ENCODE measurements at places on chromosomes 13 and 19. TPM values are rescaled to one million over a fixed set of nuclear protein-coding genes. Genes with fewer than 3 reads are reported as not detected.
A peak's percentile ranks its signal among the peaks of the same experiment; 100 is the strongest.

DNA sequence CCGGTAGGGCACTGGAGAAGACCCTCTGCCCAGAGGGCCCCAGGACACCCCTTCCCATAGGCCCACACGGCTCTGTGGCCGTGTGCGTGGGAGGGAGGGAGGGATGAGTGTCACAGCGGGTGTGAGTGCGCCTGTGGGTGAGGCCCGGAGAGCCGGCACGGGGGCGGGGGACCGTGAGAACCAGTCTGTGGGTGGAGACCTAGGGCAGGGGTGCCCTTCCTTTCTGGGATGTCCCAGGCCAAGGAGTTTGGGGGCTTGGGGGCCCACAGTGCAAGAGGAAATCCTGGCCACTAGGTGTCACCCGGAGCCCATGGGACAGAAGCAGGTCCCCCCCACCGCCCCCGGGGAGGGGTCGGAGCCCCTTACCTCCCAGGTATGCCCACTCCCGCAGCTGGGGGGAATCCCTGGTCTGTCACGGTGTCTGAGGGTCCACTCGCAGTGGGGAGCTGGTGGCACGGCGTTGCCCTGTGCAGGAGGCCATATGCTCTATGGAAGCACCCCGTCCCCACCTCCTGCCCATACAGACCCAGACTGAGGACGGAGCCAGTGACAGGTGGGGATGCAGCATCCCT is 16.0 kb upstream of the SLC7A10 start:
- no peaks in the 10 kb centered on the region for H3K4me1 ChIP-seq
- DNase-seq = no peak
- H3K4me3 ChIP-seq = no peak overlapping the region
- H3K27me3 ChIP-seq = peaks cover 19% of the 10 kb centered on the region
- H3K27ac ChIP-seq = no peak overlapping the region

- no peaks in the 10 kb centered on the region for H3K36me3 ChIP-seq
- H3K4me3 ChIP-seq = peak overlapping the region; percentile 37
- H3K27me3 ChIP-seq = no peaks in the 10 kb centered on the region
- H3K4me1 ChIP-seq = peaks cover 34% of the 10 kb centered on the region
- DNase-seq = no peak
Observed at GRCh38 chr19:1944088-1944915, 3.3 kb downstream of the CSNK1G2 start.

NLRP7 gene
- not detected for total RNA-seq

- no peaks in the 10 kb centered on the region for H3K36me3 ChIP-seq
- H3K4me1 ChIP-seq = no peaks in the 10 kb centered on the region
- no peaks in the 10 kb centered on the region for H3K27me3 ChIP-seq
- no peak for DNase-seq
- H3K27ac ChIP-seq = no peak overlapping the region
Observed at GRCh38 chr13:65093357-65093756, 2136.8 kb downstream of the PCDH9 start.

DNA sequence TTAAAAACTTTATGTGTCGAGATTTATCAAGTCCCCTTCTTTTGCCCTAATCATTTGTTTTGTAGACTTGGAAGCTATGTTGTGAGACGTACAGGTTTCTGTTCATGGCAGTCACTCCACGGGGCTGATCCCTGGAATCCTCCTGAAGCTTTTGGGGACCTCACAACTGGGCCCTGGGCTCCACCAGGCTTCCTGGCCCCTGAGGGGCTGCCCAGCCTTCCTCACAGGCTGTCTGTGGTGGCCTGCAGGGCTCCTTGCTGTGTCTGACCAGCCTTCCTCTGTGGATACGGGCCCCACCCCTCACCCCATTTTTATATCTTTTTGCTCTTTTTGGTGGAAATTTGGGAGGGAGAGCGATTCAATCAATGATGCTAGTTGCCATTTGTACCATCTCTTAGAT is 38.1 kb downstream of the CHST8 start:
- no peaks in the 10 kb centered on the region for H3K4me1 ChIP-seq
- H3K4me3 ChIP-seq = no peak overlapping the region
- no peak for DNase-seq
- H3K27me3 ChIP-seq = no peaks in the 10 kb centered on the region
- H3K27ac ChIP-seq = no peak overlapping the region

DNA sequence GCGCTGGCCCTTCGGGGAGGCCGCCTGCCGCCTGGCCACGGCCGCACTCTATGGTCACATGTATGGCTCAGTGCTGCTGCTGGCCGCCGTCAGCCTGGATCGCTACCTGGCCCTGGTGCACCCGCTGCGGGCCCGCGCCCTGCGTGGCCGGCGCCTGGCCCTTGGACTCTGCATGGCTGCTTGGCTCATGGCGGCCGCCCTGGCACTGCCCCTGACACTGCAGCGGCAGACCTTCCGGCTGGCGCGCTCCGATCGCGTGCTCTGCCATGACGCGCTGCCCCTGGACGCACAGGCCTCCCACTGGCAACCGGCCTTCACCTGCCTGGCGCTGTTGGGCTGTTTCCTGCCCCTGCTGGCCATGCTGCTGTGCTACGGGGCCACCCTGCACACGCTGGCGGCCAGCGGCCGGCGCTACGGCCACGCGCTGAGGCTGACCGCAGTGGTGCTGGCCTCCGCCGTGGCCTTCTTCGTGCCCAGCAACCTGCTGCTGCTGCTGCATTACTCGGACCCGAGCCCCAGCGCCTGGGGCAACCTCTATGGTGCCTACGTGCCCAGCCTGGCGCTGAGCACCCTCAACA is 1.2 kb downstream of the F2RL3 start:
- H3K4me3 ChIP-seq = no peak overlapping the region
- peaks cover 20% of the 10 kb centered on the region for H3K27me3 ChIP-seq
- no peaks in the 10 kb centered on the region for H3K36me3 ChIP-seq
- H3K27ac ChIP-seq = no peak overlapping the region
- DNase-seq = no peak

CUL4A gene
- 71.4 TPM for total RNA-seq

GRCh38 chr13:38979891-38980749 is 10.5 kb downstream of the STOML3 start:
- H3K4me3 ChIP-seq = no peak overlapping the region
- no peak for DNase-seq
- H3K36me3 ChIP-seq = peaks cover 4% of the 10 kb centered on the region
- peaks cover 34% of the 10 kb centered on the region for H3K27me3 ChIP-seq
- no peaks in the 10 kb centered on the region for H3K4me1 ChIP-seq
- H3K27ac ChIP-seq = no peak overlapping the region

PSG7 gene
- total RNA-seq = not detected

DNA sequence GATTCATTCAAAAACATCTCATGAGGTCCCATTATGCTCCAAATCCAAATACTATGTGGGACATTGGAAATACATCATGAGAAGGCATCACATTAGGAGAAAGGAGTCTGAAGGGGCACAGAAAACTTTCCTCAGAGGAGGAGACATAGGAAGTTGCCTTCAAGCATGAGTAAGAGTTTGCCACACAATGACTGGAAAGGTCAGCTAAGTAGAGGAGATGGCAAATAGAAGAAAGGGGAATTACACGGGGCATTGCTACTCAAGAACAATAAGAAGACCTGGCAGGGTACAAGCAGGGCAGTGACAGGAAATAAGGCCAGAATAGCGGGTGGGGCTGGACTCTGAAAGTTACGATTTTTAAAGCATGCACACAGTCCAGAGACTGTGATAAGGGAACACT is 231.6 kb downstream of the SPRY2 start:
- H3K27ac ChIP-seq = no peak overlapping the region
- H3K36me3 ChIP-seq = no peaks in the 10 kb centered on the region
- DNase-seq = no peak

GRCh38 chr13:93959796-93960533 is 519.5 kb downstream of the DCT start:
- DNase-seq = no peak
- H3K4me1 ChIP-seq = no peaks in the 10 kb centered on the region
- H3K36me3 ChIP-seq = no peaks in the 10 kb centered on the region
- H3K27me3 ChIP-seq = peaks cover 5% of the 10 kb centered on the region
- H3K4me3 ChIP-seq = no peak overlapping the region

DNA sequence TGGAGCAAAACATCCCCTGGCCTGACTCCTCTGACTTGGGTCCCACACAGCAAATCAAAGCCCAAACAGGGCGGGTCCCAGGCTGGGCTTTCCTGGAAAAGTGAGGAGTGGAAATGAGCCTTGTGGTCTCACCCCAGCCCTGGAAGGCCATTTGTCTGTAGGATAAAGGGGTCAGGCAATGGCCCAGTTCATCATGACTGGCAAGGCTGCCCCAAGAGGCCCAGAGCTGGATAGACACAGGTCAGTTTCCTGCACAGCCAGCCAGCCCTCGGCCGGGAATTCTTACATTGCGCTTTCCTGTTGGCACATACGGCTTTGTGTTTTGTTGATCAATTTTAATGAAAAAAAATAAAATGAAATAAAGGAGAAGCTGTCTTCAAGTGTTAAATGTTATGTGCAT is 174.3 kb downstream of the TSHZ3 start:
- H3K36me3 ChIP-seq = no peaks in the 10 kb centered on the region
- H3K27me3 ChIP-seq = peaks cover 57% of the 10 kb centered on the region
- H3K27ac ChIP-seq = no peak overlapping the region
- no peak overlapping the region for H3K4me3 ChIP-seq
- no peaks in the 10 kb centered on the region for H3K4me1 ChIP-seq

- H3K27ac ChIP-seq = no peak overlapping the region
- peaks cover 5% of the 10 kb centered on the region for H3K4me1 ChIP-seq
- no peak for DNase-seq
- peaks cover 21% of the 10 kb centered on the region for H3K27me3 ChIP-seq
Observed at GRCh38 chr13:24085662-24086061, 74.9 kb upstream of the SPATA13 start.

COX7A1 gene
- not detected for total RNA-seq

GRCh38 chr13:108959234-108959633 is 329.8 kb downstream of the MYO16 start:
- H3K27ac ChIP-seq = no peak overlapping the region
- H3K4me1 ChIP-seq = no peaks in the 10 kb centered on the region
- no peak for DNase-seq
- H3K36me3 ChIP-seq = no peaks in the 10 kb centered on the region
- no peak overlapping the region for H3K4me3 ChIP-seq
- H3K27me3 ChIP-seq = peaks cover 24% of the 10 kb centered on the region

- H3K27ac ChIP-seq = peak overlapping the region; percentile 26
- H3K27me3 ChIP-seq = no peaks in the 10 kb centered on the region
- peaks cover 12% of the 10 kb centered on the region for H3K36me3 ChIP-seq
- no peaks in the 10 kb centered on the region for H3K4me1 ChIP-seq
- DNase-seq = no peak
Observed at GRCh38 chr13:36981156-36981743, 17.9 kb downstream of the ALG5 start.

MYADM gene
- 43.5 TPM for total RNA-seq

NEK3 gene
- total RNA-seq = 14.9 TPM

DNA sequence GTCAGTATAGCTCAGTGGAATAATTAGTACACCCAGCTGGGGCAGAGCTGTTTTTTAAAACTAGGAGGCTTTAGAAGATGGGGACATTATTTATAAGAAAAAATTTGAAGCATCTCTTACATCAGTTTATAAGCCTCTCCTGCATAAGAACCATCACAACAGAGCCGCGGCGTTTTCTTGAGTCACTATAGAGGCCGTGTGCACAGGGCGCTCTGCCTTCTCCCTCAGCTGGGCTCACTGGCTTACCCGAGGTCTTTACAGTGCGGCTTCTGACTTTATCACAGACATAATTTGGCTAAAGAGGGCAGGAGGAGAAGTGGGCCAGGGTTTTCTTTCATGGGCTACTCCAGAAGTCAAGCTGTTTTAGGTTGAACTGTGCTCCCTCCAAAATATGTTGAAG is 135.5 kb upstream of the RNF113B start:
- no peak overlapping the region for H3K4me3 ChIP-seq
- H3K4me1 ChIP-seq = no peaks in the 10 kb centered on the region
- H3K36me3 ChIP-seq = no peaks in the 10 kb centered on the region
- H3K27ac ChIP-seq = no peak overlapping the region

CAPN12 gene
- total RNA-seq = 15.2 TPM

DNA sequence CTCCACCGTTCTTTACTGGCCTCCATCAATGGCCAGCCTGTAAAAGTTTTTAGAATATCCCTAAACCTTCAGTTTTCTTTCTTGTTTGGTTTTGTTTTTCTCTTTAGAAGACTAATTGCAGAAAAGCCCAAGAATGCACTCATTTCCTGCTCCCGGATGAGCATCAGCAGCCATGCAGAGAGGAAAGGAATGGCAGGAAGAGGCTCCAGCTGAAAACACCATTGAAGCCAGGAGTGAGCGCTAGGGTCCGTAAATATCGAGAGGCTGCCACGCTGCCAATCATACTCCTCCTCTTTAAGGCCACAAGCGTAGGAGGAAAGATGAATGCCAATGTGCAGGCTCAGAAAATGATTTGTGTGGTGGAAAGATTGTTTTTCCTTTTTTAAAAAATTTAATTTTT is 57.4 kb upstream of the UBE2L5 start:
- no peak overlapping the region for H3K4me3 ChIP-seq
- no peak for DNase-seq
- peaks cover 11% of the 10 kb centered on the region for H3K4me1 ChIP-seq
- H3K36me3 ChIP-seq = peaks cover 6% of the 10 kb centered on the region
- H3K27ac ChIP-seq = no peak overlapping the region
- no peaks in the 10 kb centered on the region for H3K27me3 ChIP-seq

DNA sequence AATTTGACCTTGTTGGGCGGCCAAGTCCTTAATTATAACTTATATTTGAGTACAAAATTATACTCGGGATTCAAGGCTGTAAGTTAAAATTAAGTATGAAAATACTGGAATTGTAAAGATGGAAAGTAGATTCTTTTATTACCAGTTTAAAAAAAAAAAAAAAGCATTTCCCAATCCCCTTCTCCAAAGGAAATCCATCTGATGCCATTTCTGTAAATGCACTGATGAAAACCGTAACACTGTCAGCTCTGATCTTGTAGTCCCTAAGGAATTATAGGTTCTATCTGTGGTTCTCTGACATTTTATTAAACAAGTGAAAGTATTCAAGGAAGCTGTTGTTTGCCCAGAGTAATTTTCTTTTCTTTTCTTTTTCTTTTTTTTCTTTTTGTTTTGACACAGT is 41.6 kb upstream of the HNRNPA1L2 start:
- no peaks in the 10 kb centered on the region for H3K36me3 ChIP-seq
- DNase-seq = no peak
- H3K27ac ChIP-seq = no peak overlapping the region
- peaks cover 15% of the 10 kb centered on the region for H3K27me3 ChIP-seq

GRCh38 chr19:47499863-47500830 is 14.7 kb downstream of the NAPA start:
- H3K27ac ChIP-seq = no peak overlapping the region
- no peaks in the 10 kb centered on the region for H3K27me3 ChIP-seq
- no peak overlapping the region for H3K4me3 ChIP-seq
- H3K4me1 ChIP-seq = peaks cover 3% of the 10 kb centered on the region
- no peaks in the 10 kb centered on the region for H3K36me3 ChIP-seq
- DNase-seq = no peak

- H3K36me3 ChIP-seq = peaks cover 45% of the 10 kb centered on the region
- H3K27me3 ChIP-seq = no peaks in the 10 kb centered on the region
- peak; percentile 68 for DNase-seq
- H3K4me1 ChIP-seq = peaks cover 25% of the 10 kb centered on the region
Observed at GRCh38 chr19:34963573-34964406, at the start of gene ZNF792. Gene ZNF792 (minus strand): TSS chr19:34964229. CDS start chr19:34963662, 567 bp downstream.

- no peak for DNase-seq
- H3K4me1 ChIP-seq = peaks cover 37% of the 10 kb centered on the region
- H3K36me3 ChIP-seq = peaks cover 11% of the 10 kb centered on the region
- H3K27ac ChIP-seq = no peak overlapping the region
Observed at GRCh38 chr13:94703271-94703670, 9.1 kb downstream of the SOX21 start.

KLHL1 gene
- total RNA-seq = not detected

- no peaks in the 10 kb centered on the region for H3K4me1 ChIP-seq
- H3K4me3 ChIP-seq = no peak overlapping the region
- no peak for DNase-seq
- no peak overlapping the region for H3K27ac ChIP-seq
Observed at GRCh38 chr13:101475536-101475935, 23.1 kb downstream of the ITGBL1 start.

- no peak for DNase-seq
- peaks cover 34% of the 10 kb centered on the region for H3K4me1 ChIP-seq
- H3K27me3 ChIP-seq = no peaks in the 10 kb centered on the region
- H3K4me3 ChIP-seq = peak overlapping the region; percentile 52
- peak overlapping the region; percentile 43 for H3K27ac ChIP-seq
Observed at GRCh38 chr19:10554760-10555609, 10.8 kb downstream of the KRI1 start.
